ENCODE measurements at places on chromosomes 12 and 14. TPM values are rescaled to one million over a fixed set of nuclear protein-coding genes. Genes with fewer than 3 reads are reported as not detected.

Gene SLC38A6
- 3.1 TPM for total RNA-seq

Gene PPTC7
- total RNA-seq, result 12.7 TPM

Gene MYO1H
- total RNA-seq, result not detected

Gene MYF6
- not detected for total RNA-seq

Gene CRACR2A
- 0.93 TPM for total RNA-seq

Gene KCNMB4
- 0.65 TPM for total RNA-seq

Gene DDN
- total RNA-seq, result not detected

Gene KLHL33
- total RNA-seq, result 0.20 TPM

Measured in left lobe of liver (tissue), 2 donors.